ENCODE measurements at places on chromosomes 11 and 22.

- no peak for DNase-seq
Observed at GRCh38 chr22:42816336-42816735, 40.7 kb downstream of the ARFGAP3 start.

DNA sequence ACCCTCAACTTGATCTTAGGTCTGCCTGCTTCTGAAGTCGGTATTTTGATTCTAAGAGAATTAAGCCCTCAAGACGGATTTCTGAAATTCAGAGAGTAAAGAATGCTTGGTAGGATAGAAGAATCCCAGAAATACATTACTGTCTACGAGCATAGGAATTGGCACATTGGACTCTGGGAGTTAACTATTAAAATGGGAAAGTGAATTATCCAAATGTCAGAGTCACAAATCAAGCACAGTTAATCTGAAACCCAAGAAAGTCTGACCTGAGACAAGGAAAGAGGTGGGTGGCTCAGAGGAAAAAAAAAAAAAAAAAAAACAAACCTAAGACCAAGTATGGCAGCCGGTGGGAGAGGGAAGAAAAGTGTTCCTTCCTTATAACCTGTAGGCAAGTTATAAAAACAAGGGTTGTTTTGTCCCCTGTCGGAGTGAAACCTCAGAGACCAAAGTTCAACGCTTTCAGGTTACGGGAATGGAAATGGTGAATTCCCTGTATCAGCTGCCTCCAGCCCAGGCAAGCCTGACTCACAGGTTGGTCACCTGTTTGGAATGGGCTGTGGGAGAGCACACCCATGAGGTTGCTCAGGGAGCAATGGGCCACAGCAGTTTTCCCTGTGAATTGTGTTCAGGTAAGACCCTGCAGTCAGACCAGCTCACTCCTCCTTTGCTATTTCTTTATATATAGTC, 139.0 kb downstream of the ETS1 start:
- no peak for DNase-seq

DNA sequence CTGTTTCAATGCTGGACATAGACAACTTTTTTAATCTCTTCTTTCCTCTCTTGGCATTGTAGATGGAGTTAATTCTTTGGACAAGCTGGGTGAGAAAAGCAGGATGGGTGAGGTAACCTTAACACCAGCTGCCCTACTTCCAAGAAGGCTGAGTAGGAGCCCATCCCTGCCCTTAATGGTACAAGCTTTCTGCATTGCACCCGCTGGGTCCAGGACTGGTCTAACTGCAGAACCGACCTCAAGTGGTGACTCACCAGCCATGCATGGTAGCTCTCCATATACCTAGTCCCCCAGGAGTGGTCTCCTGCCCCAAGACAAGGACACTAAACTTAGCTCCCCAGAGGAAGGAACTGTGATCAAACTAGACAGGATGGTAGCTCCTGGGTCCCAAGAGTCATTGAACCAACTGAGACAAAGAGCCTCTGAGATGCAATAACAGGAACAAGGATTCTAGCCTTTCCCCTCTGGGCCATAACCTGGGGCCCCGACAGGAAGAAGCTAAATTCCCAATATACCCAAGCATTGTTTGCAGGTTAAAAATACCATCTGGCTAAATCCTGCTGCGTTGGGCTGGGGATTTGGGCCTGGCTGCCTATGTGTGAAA, 32.1 kb downstream of the RPL27A start:
- no peak for DNase-seq

- peak; percentile 76 for DNase-seq
Observed at GRCh38 chr22:28798810-28799605, 1.4 kb downstream of the XBP1 start.
